Stimulated activated CD4-positive, alpha-beta T cell treated with anti-CD3 and anti-CD28 coated beads, Interleukin-15, amount 100 ng/mL, for 1 hour (primary cell): ENCODE measurements at places on chromosomes 12 and 14.
A peak's percentile ranks its signal among the peaks of the same experiment; 100 is the strongest.

GRCh38 chr14:61505815-61506809, 184.7 kb downstream of the PRKCH start:
- no peak for DNase-seq

GRCh38 chr12:24948757-24949722, at the start of gene BCAT1:
BCAT1 (minus strand) TSS chr12:24949101; CDS start chr12:24948932, 169 bp downstream.
- DNase-seq, result peak; percentile 19

- DNase-seq, result peak; percentile 5
Measured at GRCh38 chr12:65742018-65743010, 82.0 kb upstream of the HMGA2 start.

DNA sequence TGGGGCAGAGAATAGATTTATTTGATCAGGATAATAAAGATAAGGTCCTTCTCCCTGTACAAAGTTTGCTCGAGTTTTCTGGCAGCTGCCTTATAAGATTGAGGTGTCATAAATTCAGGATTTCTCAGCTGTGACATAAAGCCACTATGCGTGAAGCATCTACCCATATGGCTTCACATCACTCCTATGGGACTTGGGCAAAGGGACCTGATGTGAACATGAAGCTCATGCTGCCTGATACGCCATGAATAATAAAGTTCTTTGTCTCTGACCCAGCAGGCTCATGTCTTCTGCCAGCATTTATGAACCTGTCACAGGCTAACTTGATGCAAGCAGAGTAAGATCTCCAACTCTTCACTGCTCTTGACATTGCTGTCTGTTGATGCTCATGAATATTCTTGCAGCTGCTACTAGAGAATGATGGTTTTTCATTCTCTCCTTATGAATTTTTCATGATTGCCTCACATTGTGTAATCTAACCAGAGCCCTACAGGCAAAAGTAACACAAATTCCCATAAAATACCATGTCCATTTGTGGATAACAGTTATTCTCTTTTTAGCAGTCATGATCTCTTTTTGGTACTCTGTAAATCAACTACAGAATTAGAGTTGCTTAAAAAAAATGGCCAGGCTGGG, 49.0 kb upstream of the CPNE8 start:
- no peak for DNase-seq

DNA sequence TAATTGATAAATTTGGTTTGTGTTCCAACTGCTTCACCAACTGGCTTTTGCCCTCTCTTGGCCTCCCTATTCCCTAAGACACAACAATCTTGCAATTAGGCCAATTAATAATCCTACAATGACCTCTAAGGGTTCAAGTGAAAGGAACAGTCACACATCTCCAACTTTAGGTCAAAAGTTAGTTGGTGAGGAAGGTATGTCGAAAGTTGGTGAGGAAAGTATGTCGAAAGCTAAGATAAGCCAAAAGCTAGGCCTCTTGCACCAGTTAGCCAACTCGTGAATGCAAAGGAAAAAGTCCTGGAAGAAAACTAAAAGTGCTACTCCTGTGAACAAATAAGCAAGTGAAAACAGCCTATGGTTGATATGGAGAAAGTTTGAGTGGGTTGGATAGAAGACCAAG, 32.6 kb downstream of the EGLN3 start:
- no peak for DNase-seq

DNA sequence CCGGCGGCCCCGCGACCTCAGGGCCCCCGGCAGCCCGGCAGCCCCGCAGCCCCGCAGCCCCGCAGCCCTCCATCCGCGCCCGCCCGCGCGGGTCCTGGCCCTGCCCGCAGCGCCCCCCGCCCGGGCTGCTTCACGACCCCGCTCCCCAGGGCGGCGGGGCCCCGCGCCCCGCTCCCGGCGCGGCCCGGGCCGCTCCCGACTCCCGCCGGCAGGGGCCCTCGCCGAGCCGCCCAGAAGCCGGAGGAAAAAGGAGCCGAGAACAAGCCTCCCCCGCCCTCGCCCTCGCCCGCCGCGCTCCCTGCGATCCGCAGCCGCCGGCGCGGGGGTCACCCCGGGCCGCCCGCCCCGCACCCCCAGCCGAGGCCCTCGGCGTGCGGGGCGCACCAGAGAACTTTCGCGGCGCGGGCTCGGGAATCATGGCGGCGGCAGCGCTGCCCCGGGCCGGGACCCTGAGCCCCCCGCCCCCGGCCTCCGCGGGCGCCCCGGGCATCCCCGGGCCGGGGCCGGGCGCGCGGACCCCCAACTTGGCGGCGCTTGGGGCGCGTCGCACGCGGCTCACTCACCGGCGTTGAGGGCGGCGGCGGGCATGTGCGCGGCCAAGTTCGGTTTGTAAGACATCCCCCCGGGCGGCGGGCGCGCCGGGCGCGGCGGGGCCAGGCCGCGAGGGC, 521 bp downstream of the CDK2AP1 start:
- DNase-seq, result peak; percentile 57

DNA sequence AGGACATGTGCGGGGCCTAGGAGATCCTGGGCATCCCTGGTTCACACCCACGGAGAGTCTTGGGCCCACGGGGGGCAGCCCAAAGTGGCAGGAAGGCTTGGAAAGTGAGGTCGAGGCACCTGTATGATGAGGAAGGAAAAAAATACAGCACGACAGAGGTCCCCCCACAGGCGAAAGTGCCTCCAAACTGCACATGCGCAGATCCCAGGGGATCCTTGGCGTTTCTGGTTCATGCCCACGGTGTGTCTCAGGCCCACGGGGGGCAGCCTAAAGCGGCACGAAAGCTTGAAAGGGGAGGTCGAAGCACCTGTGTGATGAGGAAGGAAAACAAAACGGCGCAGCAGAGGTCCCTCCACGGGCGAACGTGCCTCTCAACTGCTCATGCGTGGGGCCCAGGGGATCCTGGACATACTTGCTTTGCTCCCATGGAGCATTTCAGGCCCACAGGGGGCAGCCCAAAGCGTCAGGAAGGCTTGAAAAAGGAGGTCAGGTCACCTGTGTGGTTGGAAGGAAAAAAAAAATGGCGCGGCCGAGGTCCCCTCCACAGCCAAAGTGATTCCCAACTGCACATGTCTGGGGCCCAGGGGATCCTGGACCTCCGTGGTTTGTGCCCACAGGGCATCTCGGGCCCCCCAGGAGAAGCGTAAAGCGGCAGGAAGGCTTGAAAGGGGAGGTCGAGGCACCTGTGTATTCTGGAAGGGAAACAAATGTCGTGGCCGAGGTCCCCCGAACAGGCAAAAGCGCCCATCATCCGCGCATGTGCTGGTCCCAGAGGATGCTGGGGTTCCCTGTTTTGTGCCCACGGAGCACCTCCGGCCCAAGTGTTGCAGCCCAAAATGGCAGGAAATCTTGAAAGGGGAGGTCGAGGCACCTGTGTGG, 582.6 kb downstream of the ALG10 start:
- no peak for DNase-seq

DNA sequence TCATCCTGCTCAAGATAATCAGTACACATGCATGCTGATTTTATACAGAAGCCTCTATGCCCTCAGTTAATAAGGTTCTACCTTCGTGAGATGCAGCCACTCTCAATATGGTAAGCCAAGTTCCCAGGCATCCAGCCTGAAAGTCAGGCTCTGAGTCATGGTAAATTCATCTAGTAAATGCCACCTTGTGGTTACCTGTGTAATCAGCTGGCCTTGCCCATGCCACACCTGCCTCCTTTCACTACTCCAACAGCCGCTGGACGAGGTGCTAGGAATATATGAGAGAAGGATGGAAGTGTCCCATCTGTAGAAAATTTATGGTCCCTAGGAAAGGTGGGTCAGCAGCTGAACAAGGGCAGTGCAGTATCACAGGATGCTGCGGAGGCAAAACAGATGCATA, 207.3 kb downstream of the SSPN start:
- DNase-seq, result no peak

DNA sequence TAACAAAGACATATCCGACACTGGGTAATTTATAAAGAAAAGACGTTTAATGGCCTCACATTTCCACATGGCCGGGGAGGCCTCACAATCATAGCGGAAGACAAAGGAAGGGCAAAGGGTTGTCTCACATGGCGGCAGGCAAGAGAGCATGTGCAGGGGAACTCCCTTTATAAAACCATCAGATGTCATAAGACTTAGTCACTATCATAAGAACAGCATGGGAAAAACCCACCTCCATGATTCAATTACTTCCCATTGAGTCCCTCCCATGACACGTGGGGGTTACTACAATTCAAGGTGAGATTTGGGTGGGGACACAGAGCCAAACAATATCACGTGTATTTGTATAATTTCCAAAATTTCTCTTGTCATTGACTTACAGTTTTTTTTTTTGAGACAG, 5.5 kb upstream of the LMNTD1 start:
- no peak for DNase-seq

DNA sequence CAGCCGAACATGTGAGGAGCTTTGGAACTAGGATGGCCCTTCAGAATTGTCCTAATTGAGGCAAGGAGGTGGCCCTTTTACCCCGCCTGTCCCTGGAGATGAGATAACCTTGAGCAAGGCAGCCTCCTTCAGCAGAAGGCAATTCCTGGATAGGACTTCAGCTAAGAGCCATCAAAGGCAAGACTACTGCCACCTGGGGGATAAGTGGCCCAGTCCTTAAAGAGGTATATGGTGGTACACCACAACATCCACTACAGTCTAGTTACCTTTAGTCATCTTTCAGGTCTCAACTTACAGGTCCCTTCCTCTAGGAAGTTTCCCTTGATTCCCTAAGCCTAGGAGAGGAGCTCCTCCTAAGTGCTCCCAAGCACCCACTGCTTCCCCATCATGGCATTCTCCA, 204.2 kb upstream of the CDKN3 start:
- DNase-seq, result no peak

DNA sequence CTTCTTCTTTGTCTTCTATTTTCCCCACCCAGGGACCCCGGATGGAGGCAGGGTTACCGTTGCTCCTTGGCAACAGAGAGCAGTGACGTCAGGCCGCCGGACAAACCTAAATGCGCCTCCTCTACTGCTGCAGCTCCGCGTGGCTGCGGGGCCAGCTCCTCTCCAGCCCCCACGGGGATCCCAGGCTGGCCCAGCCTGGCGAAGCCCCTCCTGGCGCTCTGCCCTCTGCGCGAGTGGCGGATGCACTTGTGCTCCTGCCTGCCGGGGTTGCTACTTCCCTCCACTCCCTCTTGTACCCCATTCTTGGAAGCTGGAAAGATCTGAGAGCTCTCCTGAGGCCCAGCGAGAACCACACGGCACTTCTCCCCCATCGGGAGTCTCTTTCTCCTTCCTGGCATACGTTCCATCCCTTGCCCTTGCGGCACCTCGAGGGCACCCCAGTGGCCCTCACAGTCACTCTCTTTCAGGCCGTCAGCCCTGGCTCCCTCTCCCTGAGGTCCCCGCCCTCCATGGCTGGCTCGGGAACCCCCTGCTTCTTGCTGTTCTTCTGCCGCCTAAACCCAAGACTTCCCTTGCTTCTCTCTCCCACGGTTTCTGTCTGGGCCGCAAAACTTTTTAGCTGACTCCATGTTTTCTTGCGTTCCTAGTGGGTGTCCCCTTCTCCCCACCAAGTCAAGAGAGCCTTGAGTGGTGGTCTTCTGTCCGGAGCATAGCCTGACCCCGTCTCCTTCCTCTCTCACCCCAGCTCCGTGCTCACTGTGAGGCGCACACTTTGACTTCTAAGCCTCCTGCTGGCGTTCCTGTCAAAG, 121.7 kb downstream of the PAPOLA start:
- no peak for DNase-seq

- DNase-seq, result no peak
Measured at GRCh38 chr12:43214166-43214565, 337.8 kb downstream of the ADAMTS20 start.

- DNase-seq, result no peak
Measured at GRCh38 chr14:77647853-77648252, 31.4 kb upstream of the SPTLC2 start.

GRCh38 chr12:84785951-84786350, 126.6 kb downstream of the SLC6A15 start:
- DNase-seq, result no peak

DNA sequence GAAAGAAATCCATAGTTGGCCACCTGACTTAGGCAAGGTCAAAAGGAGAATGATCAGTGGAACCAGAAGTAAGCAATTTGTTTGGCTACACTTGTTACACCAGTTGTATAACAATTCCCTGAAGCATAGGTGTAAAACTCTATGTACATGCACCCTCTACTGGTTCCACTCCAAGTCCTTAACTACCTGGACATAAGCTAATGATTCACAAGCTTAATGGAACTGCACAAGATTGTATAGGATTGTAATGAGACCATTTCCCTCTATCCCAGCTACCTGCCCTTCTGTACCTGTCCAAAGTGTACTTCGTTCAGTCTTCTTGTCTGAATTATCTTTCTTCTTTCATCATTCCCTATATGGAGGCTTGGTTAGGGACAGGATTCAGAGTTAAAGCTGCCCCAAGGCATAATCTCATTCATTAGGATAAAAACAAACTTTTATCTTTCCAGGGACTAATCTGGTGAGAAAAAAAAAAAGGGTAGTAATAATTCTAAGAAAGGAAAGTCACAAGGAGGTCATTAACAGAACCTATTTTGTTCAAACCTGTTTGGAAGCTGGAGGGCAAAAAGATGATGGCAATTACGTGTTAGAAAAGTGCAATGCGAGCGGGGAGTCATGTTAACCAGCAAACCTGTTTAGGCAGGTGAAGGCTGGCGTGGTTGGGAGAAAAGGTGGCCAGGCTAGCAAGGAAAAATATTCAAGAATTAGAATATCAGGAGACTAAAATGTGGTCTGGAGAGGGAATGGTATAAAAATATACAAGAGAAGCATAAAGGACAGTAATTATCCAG, 2.8 kb upstream of the TMEM52B start:
- DNase-seq, result no peak

DNA sequence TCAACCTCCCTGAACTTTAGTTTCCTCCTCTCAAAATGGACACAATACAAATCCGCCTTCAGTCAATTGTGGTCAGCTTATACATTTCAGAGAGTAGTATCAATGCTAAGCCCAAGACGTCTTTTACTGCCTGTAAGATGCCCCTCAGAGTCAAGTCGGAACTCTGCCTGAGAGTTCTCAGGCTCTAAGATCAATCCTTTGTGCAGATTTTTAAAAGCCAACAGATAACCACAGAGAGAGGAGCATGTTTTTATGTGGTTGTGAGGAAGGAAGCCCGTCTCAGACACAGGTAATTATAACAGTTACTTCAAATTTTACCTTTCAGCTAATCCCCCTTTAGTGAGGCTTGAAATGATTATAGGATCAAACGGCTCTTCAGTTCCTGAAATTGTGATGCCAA, 91.6 kb downstream of the HELB start:
- DNase-seq, result no peak

DNA sequence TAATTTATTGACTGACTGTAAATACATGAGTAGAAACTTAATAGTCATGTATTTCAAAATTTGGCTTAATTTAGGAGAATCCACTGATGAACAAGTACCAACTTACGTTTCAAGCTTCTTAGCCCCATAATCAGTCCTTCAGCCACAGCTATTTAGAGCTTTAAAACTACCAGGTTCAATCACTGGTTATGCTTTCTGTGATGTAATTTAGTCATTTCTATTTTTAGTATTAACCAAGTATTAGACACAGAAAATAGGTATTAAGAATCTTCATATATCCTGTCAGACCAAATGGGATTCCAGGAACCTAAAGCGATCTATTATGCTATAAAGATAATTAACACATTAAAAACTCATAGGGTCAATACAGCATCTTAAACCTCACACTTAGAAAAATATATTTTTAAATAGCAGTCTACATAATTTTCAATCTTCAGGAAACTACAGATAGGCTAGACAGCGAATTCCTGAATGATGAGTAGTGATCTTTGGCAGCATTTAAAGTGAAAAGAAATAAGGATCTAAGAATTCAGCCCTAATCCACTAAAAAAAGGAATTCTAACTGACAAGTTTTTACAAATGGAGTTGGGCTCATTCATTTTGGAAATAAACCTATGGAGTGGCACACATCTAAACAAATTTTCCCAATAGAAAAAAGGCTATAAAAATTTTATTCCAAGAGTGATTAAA, 51.5 kb downstream of the ZC3H14 start:
- DNase-seq, result no peak

- no peak for DNase-seq
Measured at GRCh38 chr12:95291501-95291900, 73.9 kb downstream of the VEZT start.

GRCh38 chr12:4807116-4807783, 87.0 kb downstream of the GALNT8 start:
- DNase-seq, result no peak
